ENCODE measurements at places on chromosomes 2 and 18.

DNA sequence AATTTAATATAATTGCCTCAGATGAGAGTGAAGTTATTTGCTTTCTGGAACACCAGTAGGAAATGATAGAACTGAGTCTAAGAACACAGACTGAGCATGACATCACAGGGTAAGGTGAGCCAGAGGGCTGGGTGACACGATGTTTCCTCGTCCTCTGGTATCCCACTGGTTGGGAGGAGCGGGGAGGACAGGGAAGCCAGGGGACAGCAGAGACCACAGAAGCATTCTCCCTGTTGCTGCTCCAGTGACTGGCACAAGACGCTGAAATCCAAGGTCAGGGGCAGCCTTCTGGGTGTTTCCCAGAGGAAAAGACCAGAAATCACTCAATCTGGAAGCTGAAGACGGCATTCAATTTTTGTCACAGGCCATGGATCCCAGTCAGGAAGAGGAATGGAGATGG lies 363.4 kb upstream of the SOX11 start:
- no peak for DNase-seq

- DNase-seq: no peak
Observed at GRCh38 chr2:188364033-188364630, 72.5 kb downstream of the GULP1 start.

DNA sequence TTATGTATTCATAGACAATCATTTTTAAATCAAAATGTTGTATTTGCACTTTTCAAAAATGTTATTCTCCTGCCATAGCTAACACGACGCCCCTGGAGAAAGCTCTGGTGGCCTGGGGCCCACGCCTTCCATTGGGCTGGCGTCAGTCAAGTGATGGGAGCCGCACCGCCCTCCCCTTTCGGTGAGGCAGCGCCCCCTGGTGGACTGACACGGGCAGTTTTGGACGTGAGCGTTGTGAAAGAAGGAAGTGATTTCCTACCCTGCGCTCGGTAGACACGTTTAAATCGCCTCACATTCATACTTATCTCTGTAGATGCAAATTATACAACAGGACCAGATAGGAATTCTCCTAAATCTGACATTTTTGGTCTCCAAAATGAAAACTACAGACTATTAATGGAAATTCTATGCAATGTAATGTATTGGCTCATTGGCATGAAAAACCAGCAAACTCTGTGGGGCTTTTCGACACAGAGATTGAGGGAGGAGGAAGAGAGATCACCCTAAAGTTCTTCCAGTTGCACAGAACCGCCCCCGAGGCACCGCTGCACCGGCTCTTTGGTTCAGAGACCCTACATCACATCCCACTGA lies 326.2 kb upstream of the SOX11 start:
- DNase-seq: no peak

DNA sequence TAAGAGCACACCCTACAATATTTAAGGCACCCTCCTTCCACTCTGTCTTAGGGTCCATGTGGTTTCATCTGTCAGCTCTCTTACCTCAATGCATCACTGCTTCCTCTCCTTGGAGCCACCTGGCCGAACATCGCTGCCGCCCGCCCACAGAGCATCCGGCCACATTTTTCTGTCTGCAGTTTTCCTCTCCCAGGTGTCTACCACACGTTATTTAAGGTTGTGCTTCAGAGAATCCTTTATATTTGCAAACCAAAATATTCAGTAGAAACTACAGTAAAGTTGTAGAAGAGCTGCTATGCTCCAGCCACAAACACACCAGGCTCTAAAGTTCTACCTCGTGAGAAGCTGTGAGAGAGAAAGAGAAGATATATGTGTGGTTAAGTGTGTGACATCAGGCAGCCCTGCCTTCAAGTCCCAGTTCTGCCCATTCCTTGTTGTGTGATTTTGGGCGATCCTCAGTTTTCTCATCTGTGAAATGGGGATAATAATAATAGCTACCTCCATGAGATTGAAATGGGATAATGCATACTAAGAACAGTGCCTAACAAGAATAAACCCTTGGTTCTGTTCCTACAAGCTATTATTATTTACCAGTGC lies 4.9 kb upstream of the STK17B start:
- no peak for DNase-seq

- DNase-seq: no peak
Observed at GRCh38 chr2:138294451-138294850, 207.1 kb upstream of the SPOPL start.

GRCh38 chr2:135984199-135985017 lies 1.0 kb downstream of the DARS1 start:
- DNase-seq: no peak

- DNase-seq: no peak
Observed at GRCh38 chr2:134141598-134142340, 112.1 kb upstream of the MGAT5 start.

- DNase-seq: no peak
Observed at GRCh38 chr18:76518123-76518859, 23.2 kb upstream of the ZNF516 start.

- DNase-seq: no peak
Observed at GRCh38 chr2:177270531-177270930, 6.0 kb upstream of the NFE2L2 start.

DNA sequence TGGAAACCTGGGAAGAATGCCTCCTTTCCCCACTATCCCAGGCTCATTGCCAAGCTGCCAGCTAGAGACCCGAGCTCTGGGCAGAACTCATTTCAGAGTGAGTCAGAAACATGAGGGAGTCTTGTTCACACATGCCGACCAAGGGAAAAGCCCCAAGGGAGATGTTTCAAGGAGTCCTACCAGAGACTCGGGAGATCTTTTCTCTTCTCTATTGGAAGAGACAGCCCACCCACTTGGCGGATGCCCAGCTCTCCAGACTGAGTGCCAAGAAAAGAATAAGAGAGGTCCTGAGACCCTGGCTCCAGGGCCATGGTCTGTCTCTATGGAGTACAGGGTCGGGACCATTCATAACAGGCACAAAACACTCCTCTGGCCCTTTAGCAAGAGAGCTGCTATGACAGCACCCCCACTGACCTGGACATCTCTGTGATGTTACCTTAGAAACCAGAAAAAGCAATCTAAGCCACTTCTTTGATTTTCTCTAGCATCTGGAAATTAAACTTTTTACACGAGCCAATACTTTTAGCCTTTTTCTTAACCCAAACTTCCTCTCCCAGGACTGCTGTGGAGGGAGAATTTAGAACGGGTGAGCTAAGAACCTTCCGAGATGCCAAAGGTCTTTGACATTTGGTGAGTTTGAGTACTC lies 18.5 kb upstream of the IGFBP5 start:
- peak; percentile 79 for DNase-seq

- no peak for DNase-seq
Observed at GRCh38 chr2:86557836-86558235, 5.4 kb downstream of the CHMP3 start.

GRCh38 chr18:68298330-68298729 lies 416.6 kb downstream of the TMX3 start:
- no peak for DNase-seq

DNA sequence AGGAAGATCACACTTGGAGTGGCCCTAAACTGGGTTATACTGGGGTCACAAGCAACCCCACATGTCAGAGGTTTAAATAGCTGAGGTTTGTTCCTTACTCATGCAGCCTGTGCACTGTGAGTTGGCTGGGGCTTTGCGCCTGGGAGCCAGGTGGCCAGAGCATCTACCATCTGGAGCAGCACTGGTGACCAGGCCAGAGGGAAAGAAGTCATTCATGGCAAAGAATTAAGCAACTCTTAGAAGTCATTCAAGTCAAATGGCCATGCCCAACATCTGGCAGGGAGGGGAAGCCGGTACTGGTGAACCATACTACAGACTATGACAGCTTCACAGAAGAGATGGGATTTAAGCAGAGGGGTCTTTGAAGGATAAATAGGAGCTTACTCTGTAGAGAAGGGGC lies 90.7 kb downstream of the POLR1A start:
- no peak for DNase-seq

GRCh38 chr2:202311823-202312388 lies 46.3 kb downstream of the NOP58 start:
- no peak for DNase-seq

- DNase-seq: no peak
Observed at GRCh38 chr2:218404351-218405085, 4.8 kb downstream of the CTDSP1 start.

GRCh38 chr2:200809506-200810251 lies 2.0 kb upstream of the BZW1 start:
- DNase-seq: no peak

GRCh38 chr2:98504381-98505109 lies 59.9 kb downstream of the INPP4A start:
- no peak for DNase-seq

- no peak for DNase-seq
Observed at GRCh38 chr2:106720026-106720425, 165.9 kb downstream of the ST6GAL2 start.

DNA sequence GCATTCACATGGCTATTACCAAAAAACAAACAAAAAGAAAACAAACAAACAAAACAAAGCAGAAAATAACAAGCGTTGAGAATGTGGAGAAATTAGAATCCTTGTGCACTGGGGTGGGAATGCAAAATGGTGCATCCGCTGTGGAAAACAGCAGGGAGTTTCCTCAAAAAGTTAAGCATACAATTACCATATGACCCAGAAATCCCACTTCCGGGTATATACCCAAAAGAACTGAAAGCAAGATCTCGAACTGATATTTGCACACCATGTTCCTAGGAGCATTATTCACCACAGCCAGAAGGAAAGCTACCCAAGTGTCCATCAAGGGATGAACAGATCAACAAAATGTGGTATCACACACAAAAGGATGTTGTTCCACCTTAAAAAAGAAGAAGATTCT lies 17.9 kb upstream of the TEX51 start:
- DNase-seq: no peak

- DNase-seq: no peak
Observed at GRCh38 chr2:29281916-29282247, 166.7 kb downstream of the CLIP4 start.

GRCh38 chr2:145644820-145645302 lies 1124.9 kb upstream of the ZEB2 start:
- DNase-seq: no peak

All from AG04450 (cell line).